CD4-positive, alpha-beta T cell treated with Interleukin-15 for 4 hours (primary cell): ENCODE measurements at places on chromosomes 7 and 10.

DNA sequence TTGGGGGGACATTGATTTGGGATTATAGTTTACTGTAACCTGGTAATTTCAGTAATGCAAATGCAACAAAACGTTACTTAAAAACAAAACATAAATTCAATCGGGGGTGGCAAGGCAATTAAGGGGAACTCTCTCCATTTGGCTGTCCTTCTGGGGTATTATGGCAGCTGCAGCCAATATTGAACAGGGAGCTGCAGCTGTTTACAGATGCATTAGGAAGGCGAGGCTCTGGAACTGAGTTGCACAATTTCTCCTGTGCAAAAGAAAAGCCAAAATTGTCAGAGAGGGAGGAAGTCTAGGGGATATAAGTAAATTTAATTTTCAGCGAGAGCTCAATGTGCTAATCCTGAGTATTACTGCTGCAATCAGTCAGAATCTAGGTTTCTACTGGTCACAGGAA, 36.1 kb downstream of the NEUROD6 start:
- DNase-seq: no peak

DNA sequence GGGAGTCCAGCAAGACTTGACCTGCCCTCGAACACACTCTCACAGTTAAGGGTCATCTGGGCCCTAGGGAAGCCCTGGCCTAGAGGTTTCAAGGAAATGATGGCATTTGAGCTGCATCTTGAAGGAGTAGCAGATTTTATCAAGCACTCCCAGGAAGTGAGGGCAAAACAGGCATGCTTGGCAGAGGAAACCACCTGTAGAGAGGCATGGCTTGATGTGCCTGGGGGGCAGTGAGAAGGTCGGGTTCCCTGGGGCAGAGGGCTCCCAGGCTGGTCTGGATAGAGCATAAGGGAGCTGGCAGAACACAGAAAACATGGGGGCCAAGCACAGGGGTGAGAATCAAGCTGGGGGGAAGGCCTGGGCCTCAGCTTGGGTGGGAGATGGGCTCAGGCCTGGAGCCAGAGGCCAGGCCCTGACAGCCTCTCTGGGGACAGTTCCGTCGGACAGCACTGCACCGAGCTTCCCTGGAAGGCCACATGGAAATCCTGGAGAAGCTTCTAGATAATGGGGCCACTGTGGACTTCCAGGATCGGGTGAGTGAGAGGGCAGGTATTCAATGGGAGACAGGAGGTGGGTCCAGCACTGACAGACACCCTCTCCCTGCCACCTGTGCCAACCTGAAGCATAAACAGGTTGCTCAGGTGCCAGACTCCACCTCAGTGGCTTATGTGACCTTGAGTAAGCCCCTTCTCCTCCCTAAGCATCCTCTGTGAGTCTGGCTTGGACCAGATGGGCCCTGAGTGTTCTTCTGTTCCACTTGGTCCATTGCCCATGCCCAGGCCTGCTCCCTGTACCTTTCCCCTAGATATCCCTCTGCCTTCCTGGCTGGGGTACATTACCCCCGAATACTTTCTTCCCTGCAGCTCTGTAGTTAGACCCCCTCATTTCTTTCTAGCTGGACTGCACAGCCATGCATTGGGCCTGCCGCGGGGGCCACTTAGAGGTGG, 3.5 kb upstream of the HOGA1 start:
- DNase-seq: no peak

DNA sequence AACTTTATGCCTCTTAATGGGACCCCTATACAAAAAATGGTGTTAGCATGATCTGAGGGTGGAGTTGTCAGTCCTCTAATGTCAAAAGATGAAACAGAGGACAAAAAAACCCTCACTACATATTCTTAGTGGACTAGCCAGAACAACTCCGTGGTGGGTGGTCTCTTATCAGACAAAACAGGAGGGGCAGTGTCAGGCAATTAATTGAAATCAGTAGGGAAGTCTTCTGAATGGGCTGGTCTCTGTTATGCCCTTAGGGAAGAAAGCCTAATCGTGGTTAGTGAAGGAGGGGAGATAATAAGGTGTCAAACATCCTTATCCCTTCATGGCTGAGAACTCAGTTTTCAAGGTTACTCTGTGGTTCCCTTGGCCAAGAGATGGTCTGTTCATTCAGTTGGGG, 909.4 kb downstream of the GRID1 start:
- DNase-seq: no peak

DNA sequence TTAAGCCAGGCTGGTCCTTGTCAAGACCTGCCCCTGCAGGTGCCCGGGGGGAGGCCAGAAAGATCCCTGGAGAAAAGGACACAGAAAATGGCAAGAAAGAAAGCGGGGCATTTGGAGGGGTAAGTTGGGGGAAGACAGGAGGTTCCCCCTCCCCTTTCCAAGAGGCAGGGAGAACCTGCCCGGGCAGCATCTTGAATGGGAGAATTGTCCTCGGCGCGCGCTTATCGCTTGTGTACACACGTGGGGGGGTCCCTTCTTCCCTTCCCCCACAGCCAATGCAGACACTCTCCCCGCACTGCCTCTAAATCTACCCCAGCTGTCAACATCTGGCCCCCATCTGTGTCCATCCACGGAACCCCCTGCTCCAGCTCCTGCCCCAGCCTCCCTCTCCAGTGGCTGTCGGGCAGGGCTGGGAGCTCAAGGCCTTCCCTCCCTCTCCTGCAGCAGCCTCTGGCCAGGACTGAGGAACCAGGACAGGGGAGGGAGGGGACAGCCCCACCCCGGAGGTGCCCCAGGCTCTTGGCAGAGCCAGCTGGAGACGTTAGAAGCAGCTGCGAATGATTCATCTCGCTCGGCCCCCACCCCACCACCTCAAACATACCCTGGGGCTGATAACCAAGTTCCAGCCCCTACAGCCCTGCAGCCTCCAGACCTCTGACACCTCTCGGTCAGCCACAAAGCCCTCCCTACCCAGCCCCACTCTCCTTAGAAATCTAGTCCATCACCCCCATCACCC, 25.3 kb downstream of the EPHB4 start:
- no peak for DNase-seq

- no peak for DNase-seq
Observed at GRCh38 chr10:123930340-123931001, 38.9 kb upstream of the CPXM2 start.

DNA sequence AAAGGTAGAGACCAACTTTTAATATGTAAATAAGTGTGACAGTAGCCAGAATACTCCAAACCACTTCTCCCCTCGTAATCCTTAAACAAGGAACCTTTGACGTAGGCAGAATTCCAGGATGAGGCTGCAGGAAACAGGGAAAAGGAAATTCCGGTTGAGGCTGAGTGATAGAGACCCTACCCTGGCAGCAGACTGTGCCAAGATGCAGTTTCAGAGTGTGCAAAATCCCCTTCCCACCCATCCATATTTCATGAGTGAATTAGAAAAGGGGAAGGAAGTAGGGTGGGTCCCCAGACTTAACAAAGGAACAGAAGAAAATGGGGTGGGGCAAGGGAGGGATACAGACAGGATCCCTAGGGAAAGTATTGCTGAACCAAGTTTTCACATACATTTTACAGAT, 143.0 kb downstream of the RAPGEF5 start:
- DNase-seq: no peak

- DNase-seq: no peak
Observed at GRCh38 chr7:77985232-77985973, 186.8 kb downstream of the PHTF2 start.

DNA sequence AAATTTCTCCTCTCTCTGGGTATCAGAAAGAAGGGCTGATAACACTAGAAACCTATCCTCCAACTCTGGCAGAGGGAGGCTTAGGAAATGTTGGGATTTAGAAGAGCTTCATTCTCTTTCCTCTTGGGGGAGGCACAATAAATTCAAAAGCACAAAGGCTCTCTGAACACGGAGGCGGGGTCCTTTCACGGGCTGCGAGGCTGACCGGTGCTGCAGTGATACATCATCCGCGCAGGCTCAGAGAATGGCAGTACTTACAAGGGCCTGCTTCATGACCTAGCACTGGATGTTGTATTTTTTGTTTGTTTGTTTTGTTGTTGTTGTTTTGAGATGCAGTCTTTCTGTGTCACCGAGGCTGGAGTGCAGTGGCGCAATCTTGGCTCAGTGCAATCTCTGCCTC, 306.2 kb downstream of the SORCS3 start:
- no peak for DNase-seq

GRCh38 chr10:7320072-7320471, 90.8 kb downstream of the SFMBT2 start:
- peak; percentile 7 for DNase-seq

DNA sequence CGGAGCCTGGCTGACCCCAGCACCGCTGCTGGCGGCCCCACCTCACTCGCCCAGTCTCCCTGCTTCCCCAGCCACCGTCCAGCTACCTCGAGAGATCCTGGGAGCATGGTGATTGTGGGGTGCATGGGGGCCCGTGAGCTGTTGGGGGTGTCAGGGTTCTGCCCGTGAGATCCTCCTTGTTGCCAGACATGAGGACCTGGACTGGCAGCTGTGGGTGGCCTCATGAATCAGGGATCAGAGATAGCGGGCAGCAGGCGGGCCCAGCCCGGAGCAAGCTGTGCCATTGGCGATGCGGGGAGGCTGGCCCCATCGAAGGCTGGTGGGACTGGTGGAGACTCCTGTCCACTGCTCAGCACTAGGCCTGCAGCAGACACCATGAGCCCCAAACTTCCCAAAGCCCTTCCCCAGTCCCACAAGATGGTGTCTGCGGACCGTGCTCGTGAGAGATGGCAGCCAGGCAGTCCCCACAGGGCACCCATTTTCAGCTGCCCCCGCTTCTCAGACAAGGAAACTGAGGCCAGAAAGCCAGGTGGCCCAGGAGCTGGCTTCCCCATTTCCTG, 75.6 kb downstream of the LHPP start:
- DNase-seq: no peak

- no peak for DNase-seq
Observed at GRCh38 chr7:41029072-41029499, 673.8 kb downstream of the INHBA start.

- no peak for DNase-seq
Observed at GRCh38 chr10:70596860-70597809, 5.4 kb downstream of the PRF1 start.

GRCh38 chr7:101391991-101392390, 29.3 kb downstream of the COL26A1 start:
- DNase-seq: no peak

GRCh38 chr10:127398140-127398970, 150.8 kb upstream of the NPS start:
- DNase-seq: no peak

DNA sequence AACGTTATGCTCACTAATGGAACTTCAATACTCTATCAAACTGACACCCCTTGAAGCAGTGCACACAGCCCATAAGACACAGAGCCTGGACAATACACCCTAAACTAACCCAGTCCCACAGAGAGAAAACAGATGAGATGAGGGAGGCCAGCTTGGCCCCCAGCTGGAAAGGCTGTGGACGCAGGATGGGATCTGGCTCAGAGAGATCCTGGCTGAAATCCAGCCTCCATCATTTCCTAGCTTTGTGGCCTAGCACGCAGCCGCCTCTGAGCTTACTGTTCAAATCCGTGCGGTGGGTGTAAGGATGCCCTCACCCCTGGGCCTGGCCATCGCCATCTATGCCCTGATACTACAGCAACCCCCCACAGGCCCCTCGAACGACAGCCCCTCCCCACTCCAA, 32.7 kb downstream of the SNX8 start:
- no peak for DNase-seq

GRCh38 chr7:29854257-29854938, 48.1 kb downstream of the WIPF3 start:
- no peak for DNase-seq
